ENCODE measurements at places on chromosomes 2 and 18.

DNA sequence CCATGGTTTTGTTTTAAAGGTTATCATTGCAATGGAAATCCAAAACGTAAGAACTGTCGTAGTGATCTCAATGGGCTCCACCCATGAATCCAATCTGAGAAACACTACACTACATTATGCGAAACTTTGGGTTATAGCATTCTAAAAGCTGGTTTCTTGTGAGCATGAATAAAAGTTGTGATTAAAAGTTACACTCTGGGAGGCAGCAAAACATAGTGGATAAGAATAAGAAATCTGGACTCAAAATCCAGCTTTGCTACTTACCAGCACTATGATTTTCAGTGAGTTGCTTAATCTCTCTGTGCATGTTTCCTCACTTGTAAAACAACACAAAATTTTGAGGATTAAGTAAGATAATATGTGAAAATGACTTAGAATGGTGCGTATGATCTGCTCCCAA, 25.7 kb upstream of the THOC1 start:
- no peak for DNase-seq

- no peak for DNase-seq
Measured at GRCh38 chr2:105338020-105338385, 663 bp downstream of the C2orf49 start.

- DNase-seq, result no peak
Measured at GRCh38 chr2:60116161-60116875, 437.1 kb downstream of the BCL11A start.

GRCh38 chr2:223165423-223166214, 113.6 kb downstream of the KCNE4 start:
- no peak for DNase-seq

DNA sequence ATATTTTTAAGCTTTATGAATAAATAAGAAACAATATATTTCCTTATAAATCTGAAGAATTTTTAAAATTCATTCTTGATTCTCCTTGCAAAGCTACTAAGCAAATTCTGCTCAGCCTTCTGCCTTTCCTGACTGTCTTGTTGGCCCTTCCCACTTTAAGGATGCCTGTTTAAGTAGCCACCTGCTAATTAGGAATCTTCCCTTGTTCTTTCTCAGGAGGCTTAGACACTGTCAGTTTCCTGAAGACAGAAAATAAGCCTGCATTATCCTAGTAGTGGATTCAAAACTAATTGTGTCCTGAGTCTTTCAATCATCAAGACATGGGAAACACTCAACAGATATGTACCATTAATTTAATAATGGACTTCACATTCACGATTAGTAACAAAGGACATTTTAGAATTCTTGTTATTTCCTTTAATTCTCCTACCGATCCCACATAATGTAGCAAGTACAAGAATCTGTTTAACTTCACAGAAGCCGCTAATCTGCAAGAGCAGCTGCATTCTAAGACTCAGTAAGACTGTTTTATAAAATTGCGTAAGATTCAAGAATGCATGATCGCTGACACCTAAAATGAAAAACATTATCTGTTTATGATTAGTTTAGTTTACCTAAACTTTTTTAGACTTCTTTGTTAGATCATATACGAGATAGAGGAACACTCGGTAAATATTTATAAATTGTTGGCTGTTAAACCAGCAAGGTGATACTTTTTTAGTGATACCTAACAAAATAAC, 445.4 kb upstream of the DSEL start:
- no peak for DNase-seq

GRCh38 chr18:54777118-54777791, 51.0 kb upstream of the RAB27B start:
- no peak for DNase-seq

DNA sequence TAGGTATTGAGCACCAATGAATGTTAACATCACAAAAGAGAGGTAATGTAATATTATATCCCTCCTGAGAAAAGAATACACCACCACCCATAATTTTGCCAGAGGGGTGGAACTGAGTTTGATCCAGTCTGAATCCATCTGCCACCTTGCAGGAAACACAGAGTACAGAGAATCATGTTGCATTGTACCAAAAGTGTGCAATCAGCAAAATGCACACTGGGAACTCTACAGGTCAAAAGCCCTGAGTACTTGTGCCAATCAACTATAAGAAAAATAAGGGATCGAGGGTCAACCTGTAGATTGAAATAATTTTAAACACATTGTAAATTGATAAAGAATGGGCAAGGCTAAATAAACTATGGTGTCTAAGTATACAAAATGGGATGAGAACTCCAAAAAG, 141.5 kb downstream of the KCNH7 start:
- no peak for DNase-seq

GRCh38 chr2:70647873-70648481, 94.4 kb upstream of the TGFA start:
- DNase-seq, result peak; percentile 51

Data from stimulated activated CD8-positive, alpha-beta memory T cell treated with anti-CD3 and anti-CD28 coated beads, Interleukin-7, amount 100 ng/mL, for 1 hour (primary cell).